Myocyte (in vitro differentiated cells): ENCODE measurements at places on chromosomes 3 and 15. TPM values are rescaled to one million over a fixed set of nuclear protein-coding genes. Genes with fewer than 3 reads are reported as not detected.
A peak's percentile ranks its signal among the peaks of the same experiment; 100 is the strongest.

Gene MUSTN1
- 78.0 and 84.9 TPM in 2 replicates for total RNA-seq

Gene C3orf20
- total RNA-seq, result not detected in 2 replicates

Gene BLM
- total RNA-seq, result 0.67 and 2.0 TPM in 2 replicates

Gene TM6SF1
- total RNA-seq, result 0.48 TPM in 1 of 2 replicates, not detected in the other

Gene COL6A5
- total RNA-seq, result not detected in 2 replicates

Gene TADA3
- total RNA-seq, result 108 and 110 TPM in 2 replicates

DNA sequence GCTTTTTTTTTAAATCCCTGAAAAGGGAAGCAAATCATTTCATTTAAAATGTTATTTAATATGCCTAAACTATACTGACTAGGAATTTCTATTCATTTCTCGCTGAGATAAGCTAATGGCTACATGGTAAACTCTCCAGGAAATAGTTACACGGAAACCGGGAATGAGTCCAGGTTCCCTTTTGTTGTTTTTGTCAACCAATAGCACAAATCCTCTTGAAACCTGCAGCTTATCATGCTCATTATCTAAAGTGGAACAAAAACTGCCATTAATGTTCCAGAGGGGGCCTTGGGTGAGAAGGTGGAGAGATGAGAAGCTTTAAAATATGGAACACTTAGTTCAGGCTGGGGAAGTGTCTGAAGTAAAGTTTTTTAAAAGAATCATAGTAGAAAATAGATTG is 113.5 kb upstream of the ALCAM start:
- DNase-seq, result no peak

- DNase-seq, result no peak
Measured at GRCh38 chr15:97962263-97962662, 1.8 kb downstream of the ARRDC4 start.

DNA sequence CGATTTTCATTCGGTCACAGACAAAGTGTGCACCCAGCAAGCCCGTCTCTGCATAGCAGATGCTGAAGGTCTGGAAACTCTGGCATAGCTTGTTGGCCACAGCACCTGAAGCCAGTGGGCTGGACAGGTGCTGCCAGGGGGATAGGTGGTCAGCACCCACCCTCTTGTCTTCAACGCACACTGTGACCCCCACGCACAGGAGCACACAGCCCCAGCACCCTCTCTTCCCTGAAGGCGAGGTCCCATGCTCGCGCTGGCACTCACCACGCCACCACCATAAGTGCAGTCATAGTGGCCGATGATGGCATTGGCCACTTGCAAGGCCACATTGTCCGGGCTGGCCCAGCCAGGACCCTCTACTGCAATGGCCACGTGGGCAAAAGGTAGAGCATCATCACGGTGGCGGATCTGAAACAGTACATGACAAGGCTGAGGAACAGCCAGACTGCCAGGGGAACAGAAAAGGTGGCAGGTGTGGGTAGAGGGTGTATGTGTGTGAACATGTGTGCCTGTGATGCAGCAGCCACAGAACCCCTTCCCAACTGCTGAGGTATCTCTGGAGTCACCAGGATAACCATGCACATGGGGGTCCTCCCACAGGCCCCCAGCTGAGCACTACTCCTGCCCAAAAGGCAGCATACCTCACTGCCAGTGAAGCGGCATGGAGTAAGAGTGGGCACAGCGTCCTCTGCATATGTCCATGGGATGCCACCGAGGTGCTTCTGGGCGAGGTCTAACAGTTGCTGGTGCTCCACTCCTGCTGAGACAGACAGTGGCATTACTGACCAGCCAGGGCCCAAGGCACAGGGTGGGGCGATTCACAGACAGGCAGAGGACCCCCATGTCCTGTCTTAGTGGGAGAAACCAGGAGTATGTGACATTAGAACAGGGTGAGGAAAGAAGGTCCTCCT is 5.8 kb upstream of the COL7A1 start:
- DNase-seq, result no peak

GRCh38 chr3:40192628-40193027 is 116.9 kb upstream of the EIF1B start:
- DNase-seq, result no peak

GRCh38 chr3:151197981-151198767 is 4.8 kb downstream of the GPR171 start:
- DNase-seq, result no peak

DNA sequence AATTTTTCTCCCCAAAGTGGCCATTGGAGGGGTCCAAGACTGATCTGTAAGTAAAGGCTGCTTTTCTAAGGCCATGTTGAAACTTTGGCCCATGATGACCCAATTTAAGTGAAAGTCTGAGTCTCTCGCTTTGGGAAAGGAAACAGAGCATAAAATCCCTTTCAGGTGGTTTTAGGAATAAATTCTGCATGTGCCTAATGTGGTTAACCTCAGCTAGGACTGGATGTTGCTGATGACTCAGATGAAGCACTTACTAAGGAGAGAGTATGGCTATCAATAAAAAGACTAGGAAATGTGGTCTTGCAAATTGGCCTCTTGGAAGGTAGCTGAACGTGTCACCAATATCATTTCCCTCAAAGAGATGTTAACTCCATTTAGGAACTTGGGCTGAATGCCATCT is 458.5 kb downstream of the AGBL1 start:
- no peak for DNase-seq

GRCh38 chr3:113070681-113071113 is 79.9 kb downstream of the GTPBP8 start:
- DNase-seq, result no peak

- DNase-seq, result peak; percentile 61
Measured at GRCh38 chr3:40975711-40976121, 223.6 kb upstream of the CTNNB1 start.

DNA sequence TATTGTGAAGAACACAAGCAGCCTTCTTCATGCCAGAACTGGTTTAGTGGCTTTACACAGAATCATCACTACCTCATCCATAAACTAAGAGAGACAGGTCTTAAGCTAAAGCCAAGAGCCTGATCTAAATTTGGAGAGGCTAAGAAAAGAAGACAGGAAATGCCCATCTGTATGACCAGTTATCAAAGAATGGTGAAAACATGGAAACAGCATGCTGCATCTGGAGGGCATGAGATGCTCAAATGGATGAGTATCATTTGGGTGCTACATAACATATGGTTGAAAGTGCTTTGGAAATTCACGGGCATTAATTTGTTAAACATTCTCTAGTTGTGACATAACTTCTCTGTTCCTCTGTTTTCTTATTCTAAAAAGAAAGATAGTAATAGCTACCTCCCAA is 112.5 kb downstream of the CPNE4 start:
- no peak for DNase-seq

DNA sequence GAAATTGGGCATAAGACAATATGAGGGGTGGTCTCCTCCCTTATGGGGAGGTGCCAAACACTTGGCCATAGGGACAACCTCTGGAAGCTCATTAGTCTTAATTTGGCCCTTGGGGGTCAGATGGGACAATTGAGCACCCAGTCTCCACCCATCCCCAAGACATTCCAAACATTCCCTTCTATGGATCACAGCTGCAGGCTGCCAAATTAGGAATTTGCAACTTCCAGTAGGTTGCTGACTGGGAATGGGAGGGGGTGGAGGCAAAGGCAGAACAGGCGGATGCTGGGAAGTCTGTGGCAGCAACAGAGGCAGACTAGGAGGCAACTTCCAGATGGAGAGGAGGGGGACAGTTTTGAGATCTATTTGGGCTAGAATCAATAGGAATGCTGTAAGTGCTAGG is 1.4 kb upstream of the PDHB start:
- peak; percentile 86 for DNase-seq

- DNase-seq, result no peak
Measured at GRCh38 chr3:46058981-46059380, 31.7 kb upstream of the XCR1 start.

DNA sequence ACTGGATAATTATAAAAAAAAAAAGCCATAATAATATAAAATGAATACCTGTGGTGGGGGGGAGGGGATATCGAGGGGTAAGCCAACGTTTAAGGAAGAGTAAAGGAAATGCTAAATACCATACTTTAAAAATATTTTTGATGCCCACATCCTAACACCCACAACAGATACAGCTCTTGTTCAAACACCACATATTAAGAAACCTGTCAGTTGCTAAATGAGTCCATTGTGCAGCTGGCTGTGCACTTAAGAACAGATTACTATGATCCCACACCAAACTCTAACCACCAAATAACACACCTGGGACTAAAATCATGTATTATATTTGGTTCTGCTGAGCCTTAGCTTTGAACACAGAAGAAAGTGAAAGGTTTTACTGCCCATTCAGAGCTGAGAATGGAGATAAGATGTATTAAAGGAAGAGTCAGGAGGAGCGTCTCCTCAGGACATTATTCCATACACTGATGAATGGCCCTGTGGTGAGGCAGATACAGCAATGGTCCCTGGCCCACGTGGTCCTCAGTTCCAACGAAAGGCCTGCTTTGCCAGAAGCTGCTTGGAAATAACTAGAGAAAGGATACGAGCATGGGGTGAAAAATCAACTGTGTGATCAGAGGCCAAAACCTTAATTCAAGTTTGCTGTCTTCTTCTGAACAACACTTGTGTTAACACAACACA is 515.4 kb downstream of the FOXP1 start:
- DNase-seq, result no peak

GRCh38 chr3:194396859-194397756 is 2.0 kb downstream of the GP5 start:
- no peak for DNase-seq

DNA sequence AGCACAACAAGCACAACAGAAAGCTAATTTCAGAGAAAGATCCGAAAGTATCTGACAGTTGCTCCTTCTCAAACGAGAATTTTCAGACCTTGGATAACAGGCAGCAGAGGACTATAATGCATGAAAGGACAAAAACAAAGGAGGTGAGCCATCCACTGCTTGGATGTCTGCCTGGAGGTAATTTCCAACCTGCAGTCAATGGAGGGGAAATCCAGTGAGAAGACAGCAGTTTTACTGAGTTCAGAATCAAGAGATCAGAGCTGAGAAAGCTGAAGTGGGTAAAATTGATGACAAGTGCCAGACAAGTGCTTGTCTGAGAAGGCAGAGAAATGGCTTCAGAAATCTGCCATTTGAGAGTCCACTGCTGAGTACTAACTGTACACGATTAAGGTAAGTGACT is 22.1 kb downstream of the UBE3A start:
- no peak for DNase-seq

GRCh38 chr15:80503319-80503952 is 99.3 kb downstream of the ARNT2 start:
- DNase-seq, result peak; percentile 60

DNA sequence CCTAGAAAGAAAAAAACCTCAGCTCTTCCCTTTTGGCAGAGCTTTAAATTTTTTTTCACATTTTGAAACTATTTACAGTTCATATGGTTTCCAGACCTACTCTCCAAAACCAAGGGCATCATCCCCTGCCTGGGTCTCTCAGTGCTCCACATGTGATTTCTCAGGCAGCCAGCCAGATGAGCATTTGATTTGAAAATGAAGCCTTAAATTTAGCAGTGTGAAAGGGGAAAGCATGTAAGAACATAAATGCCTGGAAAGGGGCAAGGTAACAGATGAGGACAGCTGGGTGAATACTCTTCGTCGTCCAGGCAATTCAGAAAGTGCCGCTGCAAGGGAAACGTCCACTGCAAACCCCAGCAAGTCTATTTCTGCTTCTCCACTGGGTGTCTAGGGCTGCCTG is 94.8 kb downstream of the ATP8B4 start:
- DNase-seq, result peak; percentile 44

GRCh38 chr3:15116032-15116669 is 17.2 kb upstream of the RBSN start:
- no peak for DNase-seq

DNA sequence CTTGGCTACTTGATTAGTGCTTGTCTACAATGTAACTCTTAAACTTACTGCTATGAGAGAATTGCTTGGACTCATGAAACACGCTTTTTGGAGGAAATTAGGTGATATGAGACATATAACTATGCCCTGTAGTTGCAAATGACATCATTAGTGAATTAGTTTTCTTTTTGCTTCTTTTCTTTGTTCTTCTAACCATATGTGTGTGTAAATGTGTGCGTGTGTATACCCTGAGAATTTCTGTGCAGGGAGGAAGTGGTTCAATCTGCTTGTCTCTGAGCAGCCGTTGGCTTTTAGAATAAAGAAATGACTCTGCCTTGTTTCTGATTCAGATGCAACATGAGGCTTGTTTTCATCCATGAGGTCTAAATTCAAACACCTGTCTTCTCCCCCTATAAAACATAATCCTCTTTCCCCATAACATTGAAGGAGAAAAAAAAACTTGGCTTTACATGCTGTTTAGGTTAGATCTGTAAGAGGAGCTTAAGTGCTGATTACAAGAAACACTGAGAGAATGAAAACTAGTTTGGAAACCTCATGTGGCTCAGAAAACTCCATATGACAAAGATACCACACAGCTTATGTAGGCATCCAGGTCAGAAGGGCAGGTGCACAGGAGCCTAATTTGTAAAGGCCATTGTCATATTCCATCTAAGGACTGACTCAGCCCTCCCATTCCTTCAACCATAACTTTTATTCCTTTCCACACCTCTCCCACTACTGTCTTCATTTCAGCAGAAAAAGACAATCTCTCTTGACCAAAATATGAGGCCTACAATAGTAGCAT is 30.5 kb upstream of the BLM start:
- DNase-seq, result peak; percentile 42

DNA sequence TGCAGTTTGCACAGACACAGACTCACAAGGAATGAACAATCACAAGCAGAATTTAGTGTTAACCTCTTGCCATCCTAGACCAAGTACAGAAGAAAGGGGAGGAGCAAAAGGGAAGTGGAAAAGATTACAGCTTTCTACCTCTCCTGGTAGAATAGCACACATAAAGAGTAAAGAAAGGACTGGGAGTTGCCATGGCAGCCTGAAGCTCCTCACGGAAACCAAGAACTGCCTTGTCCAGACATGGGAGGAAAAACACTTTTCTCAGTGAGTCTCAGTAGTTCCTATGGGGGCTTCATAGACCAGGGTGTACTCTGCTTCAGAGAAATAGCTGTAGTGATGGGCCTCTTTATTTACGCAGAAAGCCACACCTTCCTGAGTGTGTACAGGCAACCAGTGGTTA is 114.7 kb upstream of the GAP43 start:
- DNase-seq, result no peak

- DNase-seq, result no peak
Measured at GRCh38 chr3:64539451-64540196, 148.2 kb downstream of the ADAMTS9 start.

- DNase-seq, result no peak
Measured at GRCh38 chr3:179402963-179403362, 48.3 kb downstream of the GNB4 start.

- DNase-seq, result no peak
Measured at GRCh38 chr15:95485367-95485766, 845.1 kb upstream of the NR2F2 start.

DNA sequence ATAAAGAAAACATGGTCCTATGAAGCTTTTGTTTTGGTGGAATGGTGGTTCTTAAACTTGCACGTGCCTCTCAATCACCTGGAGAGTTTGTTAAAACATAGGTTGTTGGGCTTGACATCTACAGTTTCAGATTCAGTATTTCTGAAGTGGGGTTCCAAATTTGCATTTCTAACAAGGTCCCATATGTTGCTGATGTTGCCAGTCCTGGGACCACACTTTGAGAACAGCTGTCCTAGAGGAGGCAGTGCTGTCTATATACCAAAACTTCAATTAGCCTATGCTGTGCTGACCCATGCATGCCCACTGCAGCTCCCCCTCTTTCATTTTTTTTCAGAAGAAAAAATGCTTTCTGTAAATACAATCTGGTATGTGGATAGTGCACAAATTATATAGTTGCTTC is 31.3 kb downstream of the ALCAM start:
- no peak for DNase-seq

GRCh38 chr3:195150181-195151118 is 120.5 kb downstream of the XXYLT1 start:
- no peak for DNase-seq
